ENCODE measurements at places on chromosomes 5 and 9.

- DNase-seq: no peak
Measured at GRCh38 chr5:548256-548655, 24.0 kb upstream of the SLC9A3 start.

- DNase-seq: no peak
Measured at GRCh38 chr5:91255396-91256141, 127.5 kb downstream of the ARRDC3 start.

DNA sequence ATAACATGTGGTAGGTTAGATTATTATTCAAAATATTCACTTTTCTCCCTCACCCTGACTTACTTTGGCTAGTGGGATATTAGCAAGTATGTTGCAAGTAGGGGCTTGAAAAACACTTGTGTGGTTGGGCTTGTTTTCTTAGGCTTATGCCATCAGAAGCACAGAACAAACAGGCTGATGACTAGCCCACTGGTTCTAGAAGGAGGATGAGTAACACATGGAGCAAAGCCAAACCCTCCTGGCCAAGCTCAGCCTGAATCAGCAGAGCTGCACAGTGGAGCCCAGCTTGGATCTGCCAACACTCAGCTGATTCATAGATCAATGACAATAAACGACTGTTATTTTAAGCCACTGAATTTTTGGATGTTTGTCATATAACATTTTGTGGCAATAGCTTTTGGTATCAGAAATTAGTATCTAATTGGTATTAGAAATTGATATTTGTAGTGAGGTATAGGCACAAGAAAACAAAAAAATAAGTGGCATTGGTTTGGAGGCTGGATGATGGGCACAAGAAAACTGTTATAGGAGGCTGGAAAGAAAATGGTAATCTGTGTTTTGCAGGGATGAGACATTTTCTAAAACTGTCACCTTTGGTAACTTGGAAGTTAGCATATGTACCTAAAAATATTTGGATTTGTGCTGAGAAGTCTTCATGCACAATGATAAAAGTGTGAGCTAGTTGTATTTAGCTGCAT, 46.1 kb upstream of the ZBED3 start:
- peak; percentile 94 for DNase-seq

- no peak for DNase-seq
Measured at GRCh38 chr5:67431191-67431590, 234.6 kb upstream of the CD180 start.

- no peak for DNase-seq
Measured at GRCh38 chr5:56310711-56311204, 77.6 kb upstream of the ANKRD55 start.

- no peak for DNase-seq
Measured at GRCh38 chr9:97774673-97775072, 77.5 kb upstream of the XPA start.

DNA sequence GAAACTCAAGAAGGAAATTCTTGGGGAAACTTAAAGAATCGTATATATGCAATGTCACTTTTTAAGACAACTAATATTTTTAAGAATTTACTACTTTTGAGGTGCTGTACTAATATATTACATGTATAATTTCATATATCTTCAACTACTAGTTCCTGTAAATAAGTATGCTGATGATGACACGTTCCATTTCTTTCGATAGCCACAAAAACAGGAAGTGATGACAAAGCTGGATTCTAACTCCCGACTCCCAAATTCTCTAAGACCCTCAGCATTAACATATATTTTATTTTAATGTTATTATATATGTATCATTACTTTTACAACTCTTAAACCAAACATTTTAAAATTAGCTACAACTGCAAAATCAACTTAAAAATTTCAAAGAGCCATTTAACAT, 74.8 kb downstream of the STK32A start:
- no peak for DNase-seq

- no peak for DNase-seq
Measured at GRCh38 chr9:127574072-127574993, 37.7 kb upstream of the STXBP1 start.

GRCh38 chr5:2721385-2722138, 29.9 kb downstream of the IRX2 start:
- DNase-seq: no peak

- DNase-seq: no peak
Measured at GRCh38 chr9:112777914-112778313, 27.4 kb downstream of the SNX30 start.

GRCh38 chr9:114031037-114031630, 47.0 kb downstream of the AMBP start:
- no peak for DNase-seq

DNA sequence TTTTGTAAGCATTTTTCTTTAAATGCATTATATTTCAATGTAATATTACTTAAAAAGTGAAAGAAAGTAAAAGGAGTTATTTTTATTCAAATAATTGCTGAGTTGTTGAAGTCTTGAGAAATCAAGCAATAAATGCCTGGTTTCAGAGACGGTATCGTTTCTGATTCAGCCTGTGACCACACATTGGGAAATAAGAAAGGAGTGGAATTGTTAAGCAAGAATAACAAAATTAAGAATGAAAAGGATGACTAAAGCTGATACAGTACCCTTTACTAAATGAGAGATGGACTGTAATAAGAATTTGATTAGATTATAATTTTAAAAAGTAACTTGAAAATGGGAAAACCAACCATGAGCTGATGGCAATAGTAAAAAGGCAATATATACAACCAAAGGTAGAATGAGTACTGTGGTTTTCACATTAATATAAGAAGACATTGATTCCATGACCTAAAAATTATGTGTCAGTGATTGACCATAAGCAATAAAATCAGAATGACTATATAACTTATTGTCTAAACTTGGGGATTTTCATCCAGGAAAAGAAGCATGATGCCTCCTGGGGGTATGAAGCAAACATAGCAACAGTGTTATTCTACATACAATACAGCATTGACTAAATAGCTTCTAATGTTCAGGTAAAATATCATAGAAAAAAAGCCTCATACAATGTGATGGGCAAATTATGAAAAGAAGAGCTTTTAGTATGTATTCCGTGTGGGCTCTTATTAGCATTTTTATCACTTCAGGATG, 101.9 kb upstream of the PRDM9 start:
- no peak for DNase-seq

- no peak for DNase-seq
Measured at GRCh38 chr9:132539096-132539495, 43.3 kb upstream of the BARHL1 start.

DNA sequence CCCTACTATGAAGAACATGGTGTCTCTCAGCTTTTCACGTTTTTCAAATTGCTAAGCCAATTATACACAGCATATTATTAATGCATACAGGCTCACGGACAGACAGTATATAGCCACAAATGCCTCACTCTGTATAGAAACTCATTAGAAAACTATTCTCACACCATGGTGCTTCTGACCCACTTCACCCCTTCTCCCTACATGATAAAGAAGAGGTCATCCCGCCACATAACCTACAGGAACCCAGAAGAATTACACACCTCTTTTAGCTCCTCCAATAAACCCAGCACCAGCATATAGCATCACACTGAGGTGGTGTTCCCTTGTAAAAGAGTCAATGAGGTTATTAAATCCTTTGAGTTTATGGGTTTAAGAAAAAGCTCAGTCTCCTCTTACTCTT, 5.6 kb downstream of the TLE1 start:
- DNase-seq: no peak

DNA sequence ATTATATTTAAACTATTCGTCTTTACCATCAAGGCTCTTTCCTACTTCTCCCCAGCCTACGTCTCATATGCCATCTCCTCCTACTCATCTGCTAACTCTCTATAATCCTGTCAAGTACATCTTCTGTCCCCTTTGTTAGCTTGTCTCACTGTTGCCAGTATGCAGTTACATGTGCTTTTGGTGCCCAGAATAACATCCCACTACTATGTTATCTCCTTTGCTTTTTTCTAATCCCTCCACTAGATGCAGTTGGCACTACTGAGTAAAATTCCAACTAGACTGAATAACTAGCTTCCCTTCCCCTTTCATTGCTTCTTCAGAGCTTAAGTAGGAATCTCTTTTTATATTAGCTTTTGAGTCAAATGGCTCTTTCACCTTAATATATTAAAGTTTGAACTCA, 3.0 kb upstream of the ARRDC3 start:
- DNase-seq: no peak

GRCh38 chr5:14202462-14202861, 59.3 kb downstream of the TRIO start:
- no peak for DNase-seq

DNA sequence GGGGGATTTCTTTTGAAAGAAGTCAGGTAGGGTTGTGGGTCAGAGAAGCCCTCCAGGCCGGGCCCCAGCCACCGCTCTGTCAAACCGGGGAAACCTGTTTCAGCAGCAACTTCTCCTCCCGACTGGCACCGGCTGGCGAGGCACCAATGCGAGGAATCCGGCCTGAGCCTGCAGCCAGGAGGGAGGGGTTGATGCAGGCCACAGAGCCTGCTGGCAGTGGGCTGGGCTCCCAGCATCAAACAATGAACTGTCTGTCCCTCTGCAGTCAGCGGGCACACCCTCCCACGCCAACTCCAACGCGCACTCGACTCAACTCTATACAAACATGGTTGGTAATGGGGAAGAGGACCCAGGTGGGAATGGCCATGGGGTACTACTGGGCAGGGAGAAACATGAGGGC, 12.1 kb downstream of the PCDH1 start:
- no peak for DNase-seq

DNA sequence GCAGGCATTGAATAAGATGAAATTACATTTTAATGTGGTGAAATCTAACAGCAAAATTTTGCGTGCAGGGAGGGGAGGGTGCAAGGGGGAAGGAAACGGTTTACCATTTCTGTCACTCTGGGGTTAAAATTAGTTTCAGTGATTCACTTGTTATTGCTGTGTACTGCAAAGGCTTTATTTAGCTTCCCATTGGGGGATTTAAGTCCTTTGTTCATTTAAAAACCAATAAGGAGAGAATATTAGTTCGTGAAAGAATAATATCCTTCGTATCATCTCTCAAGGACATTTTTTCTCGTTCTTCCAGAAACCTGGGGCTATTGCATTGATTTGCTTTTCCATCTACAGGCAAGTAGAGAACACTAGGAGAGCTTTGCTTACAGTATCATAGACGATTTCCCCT, 667.8 kb upstream of the RGMB start:
- no peak for DNase-seq

GRCh38 chr5:154209591-154210081, 19.1 kb downstream of the GALNT10 start:
- DNase-seq: no peak

GRCh38 chr9:131565369-131565768, 20.0 kb downstream of the PRRT1B start:
- DNase-seq: no peak

DNA sequence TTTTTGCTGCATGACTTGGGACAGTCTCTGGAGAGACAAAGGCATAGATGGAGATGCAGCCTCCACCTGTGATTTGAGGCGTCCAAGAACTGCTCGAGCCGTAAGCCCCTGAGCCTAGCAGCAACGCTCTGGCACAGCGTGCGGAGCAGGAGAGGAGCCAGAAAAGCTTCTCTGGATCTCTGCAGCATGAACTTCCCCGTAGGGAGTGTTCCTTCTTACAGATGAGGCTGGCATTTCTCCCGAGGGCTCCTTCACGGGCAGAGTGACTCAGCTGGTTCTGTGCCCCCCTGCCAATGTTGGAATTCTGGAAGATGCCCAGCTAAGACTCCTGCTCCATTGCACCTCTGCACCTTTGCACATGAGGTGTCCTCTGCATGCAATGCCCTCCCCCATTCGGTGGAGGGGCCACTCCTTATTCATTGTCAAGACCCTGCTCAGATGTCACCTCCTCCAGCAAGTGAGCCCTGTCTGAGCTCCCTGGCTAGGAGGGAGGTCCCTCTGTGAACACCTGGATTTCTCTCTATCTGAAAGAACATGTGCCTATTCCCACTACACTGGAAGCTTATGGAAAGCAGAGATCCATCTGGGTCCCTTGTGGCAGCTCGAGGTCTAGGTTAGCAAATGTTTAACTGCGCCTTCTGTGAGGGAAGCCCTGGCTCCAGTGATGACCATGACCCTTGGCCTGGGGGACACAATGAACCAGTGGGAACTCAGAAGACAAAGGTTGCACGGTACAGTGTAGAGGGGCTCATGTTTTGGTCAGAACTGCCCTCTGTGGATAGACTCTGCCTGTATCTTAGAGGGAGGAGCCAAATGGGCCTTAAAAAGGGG, 39.6 kb downstream of the SH3PXD2B start:
- no peak for DNase-seq

- DNase-seq: no peak
Measured at GRCh38 chr5:93281980-93282772, 298.8 kb downstream of the NR2F1-AS1 start.

GRCh38 chr5:122498163-122498562, 186.1 kb downstream of the SNCAIP start:
- no peak for DNase-seq

DNA sequence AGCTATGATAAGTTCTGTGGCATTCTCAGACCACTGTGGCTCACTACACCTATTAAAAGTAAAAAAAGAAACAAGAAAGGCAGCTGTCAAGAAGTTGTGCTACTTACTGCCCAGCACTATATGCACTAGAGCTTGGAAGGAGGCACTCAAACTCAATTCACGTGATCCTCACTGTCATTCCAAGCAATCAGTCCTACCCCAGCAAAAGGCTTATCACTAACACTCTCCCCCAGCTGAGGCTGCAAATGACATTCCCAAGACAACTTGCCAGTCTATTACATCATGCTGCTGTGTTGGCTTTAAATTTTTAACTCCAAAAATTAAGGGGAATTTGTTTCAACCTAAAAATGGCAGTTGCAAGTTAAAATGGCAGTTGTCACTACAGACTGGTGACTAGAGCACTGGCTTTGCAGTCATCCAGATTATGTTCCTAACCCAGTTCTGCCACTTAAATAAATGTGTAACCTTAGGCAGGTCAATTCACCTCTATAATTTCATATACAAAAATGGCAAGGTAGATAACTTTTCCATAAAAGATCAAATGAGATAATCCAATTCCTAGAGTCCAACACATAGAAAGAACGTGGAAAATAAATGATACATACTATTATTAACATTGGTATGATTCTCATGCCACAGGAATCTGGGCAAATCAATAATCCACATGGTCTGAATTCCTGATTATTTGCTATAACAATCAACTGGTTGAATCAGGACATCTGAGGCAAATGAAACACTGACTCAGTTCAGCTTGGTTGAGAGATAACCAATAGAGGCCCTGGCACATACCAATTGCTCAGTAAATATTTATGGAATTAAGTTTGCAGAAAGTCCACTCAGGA, 52.4 kb downstream of the FBXW11 start:
- no peak for DNase-seq

DNA sequence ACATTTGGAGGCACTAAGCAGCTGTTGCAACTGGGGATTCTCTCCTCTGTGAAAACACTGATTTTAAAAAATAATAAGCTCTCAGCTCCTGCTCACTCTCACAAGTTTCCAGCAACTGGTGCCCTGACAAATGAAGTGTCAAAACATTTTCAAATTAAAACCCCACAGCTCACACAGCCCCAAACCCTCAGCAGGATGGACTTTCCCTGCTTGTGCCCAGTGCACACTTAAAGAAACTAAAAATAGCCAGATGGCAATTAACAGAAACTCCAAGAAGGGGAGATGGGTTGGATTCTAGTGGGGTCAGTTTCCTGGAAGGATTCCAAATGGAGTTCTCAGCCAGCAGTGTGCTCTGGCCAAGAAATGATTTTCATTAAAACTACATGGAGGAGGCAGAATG, 163.0 kb upstream of the PUM3 start:
- DNase-seq: no peak
